ENCODE measurements at places on chromosomes 16 and 17.

- no peak for DNase-seq
Observed at GRCh38 chr16:30533146-30533522, 1.5 kb downstream of the ZNF747 start.

DNA sequence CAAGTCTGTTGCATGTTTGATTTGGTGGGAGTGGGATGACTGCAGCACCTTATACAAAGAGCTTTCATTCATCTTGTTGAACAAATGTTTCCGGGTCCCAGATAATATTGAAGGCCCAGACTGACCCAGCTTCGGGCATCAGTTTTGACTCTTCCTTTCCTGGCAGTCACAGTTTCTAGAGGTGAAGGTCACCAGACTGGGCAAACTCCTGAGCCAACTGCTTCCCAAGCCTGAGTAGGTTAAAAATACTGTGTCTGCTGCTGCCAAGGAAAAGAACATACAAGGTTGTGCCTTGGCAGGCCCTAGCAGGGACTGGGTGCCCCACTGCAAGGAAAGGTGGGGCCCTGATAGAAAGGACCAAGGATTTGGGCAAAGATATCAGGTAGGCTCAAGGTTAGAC, 4.5 kb downstream of the BCKDK start:
- no peak for DNase-seq

GRCh38 chr17:83103200-83103942, 24.0 kb downstream of the METRNL start:
- no peak for DNase-seq

GRCh38 chr17:12665263-12666210, at the start of gene MYOCD:
MYOCD (plus strand) TSS chr17:12665890; CDS start chr17:12666189, 299 bp downstream.
- no peak for DNase-seq

Data from NCI-H2029 treated with DMSO at 0.1 percent for 48 hours (cell line).